ENCODE measurements at places on chromosomes 16 and 17.
A peak's percentile ranks its signal among the peaks of the same experiment; 100 is the strongest.

DNA sequence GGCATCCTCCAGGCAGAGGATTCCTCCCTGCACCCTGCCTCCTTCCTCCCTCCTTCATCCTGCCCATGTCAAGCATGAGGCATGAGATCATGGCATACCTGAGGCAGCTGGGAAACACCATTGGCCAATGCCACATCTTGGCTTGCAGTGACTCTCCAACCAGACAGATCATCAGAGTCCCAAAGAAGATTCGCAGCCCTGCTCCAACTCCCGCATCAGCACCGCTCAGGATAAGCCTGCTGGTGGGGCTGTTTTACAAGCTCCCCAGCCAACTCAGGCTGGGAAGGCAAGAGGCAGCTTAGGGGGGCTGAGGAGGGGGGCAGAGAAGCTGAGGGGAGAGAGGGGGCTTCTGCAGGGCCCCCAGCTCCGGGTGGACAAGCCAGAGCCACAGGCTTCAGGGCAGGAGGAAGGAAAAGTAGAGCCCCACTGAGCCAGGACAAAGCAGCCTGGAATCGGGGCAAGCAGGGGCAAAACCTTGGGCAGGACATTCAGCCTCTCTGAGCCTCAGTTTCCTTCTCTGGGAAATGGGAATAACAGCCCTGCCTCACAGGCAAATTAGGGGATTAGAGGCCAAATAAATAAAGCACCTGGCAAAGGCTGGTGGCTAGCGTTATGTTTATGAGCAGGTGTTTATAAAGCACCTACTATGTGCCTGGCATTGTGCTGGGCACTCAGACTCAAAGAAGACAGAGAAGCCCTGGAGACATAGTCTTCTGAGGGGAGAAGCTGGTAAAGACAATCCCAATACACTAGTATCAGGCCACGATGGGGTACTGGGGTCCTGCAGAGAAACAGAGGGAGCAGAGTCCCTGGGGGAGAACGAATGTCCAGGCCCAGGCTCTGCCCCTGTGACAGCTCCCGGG is 88.1 kb downstream of the GOSR1 start:
- H3K4me3 ChIP-seq, result no peak overlapping the region
- no peaks in the 10 kb centered on the region for H3K36me3 ChIP-seq
- DNase-seq, result no peak
- no peaks in the 10 kb centered on the region for H3K27me3 ChIP-seq
- no peaks in the 10 kb centered on the region for H3K4me1 ChIP-seq

DNA sequence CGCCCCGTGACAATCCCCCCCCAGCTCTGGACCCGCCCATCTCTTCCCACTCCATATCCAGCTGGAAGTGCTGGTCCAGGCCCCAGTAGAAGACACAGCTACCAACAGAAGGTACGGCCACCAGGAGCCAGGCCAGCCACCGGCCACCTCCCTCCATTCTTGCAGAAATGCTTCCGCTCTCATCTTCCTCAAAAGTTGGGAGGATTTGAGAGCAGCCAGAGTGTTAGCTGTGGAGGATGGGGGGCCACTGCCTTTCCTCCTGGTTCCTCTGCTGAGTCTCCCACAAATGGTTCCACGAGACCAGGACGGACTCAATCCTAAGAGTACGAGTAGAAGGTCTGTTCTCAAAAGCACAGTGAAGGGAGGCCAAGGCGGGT is 78.3 kb downstream of the GAS7 start:
- peaks cover 63% of the 10 kb centered on the region for H3K4me1 ChIP-seq
- peak overlapping the region; percentile 78 for H3K4me3 ChIP-seq
- DNase-seq, result no peak
- H3K36me3 ChIP-seq, result no peaks in the 10 kb centered on the region
- H3K27ac ChIP-seq, result peak overlapping the region; percentile 87

- peaks cover 15% of the 10 kb centered on the region for H3K4me1 ChIP-seq
- DNase-seq, result no peak
Observed at GRCh38 chr17:79990051-79990592, 45.5 kb downstream of the TBC1D16 start.

DNA sequence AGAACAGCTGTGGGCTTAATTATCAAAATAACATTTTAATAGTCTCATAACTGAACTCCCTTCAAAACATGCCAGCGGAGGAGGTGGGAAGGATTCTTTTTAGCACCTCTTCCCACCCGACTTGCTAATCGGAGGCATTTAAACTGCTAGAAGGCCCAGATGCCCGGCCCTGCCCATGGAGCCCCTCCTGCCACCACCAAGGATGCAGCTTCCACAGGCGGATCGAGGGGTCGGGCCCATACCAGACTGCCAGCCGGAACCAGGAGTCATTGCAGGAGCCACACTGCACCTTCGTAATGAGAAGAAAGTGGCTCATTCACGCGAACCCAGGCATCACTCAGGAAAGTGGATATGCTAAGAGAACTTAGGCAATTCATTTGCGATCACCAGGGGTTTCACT is 201.2 kb downstream of the C16orf78 start:
- DNase-seq, result no peak
- no peaks in the 10 kb centered on the region for H3K27me3 ChIP-seq
- H3K36me3 ChIP-seq, result no peaks in the 10 kb centered on the region
- H3K4me1 ChIP-seq, result no peaks in the 10 kb centered on the region
- peak overlapping the region; percentile 40 for H3K27ac ChIP-seq

- DNase-seq, result no peak
- peaks cover 49% of the 10 kb centered on the region for H3K27me3 ChIP-seq
- H3K36me3 ChIP-seq, result no peaks in the 10 kb centered on the region
- no peak overlapping the region for H3K4me3 ChIP-seq
- peaks cover 4% of the 10 kb centered on the region for H3K4me1 ChIP-seq
- no peak overlapping the region for H3K27ac ChIP-seq
Observed at GRCh38 chr17:5780476-5780875, 196.2 kb upstream of the NLRP1 start.

- no peak overlapping the region for H3K27ac ChIP-seq
- H3K27me3 ChIP-seq, result no peaks in the 10 kb centered on the region
- H3K4me3 ChIP-seq, result no peak overlapping the region
- no peaks in the 10 kb centered on the region for H3K4me1 ChIP-seq
- no peaks in the 10 kb centered on the region for H3K36me3 ChIP-seq
Observed at GRCh38 chr16:91484-91883, 13.5 kb downstream of the MPG start.

- H3K27ac ChIP-seq, result no peak overlapping the region
- H3K4me1 ChIP-seq, result no peaks in the 10 kb centered on the region
- H3K27me3 ChIP-seq, result no peaks in the 10 kb centered on the region
- H3K36me3 ChIP-seq, result no peaks in the 10 kb centered on the region
- peak; percentile 37 for DNase-seq
Observed at GRCh38 chr16:49639739-49640431, 216.0 kb downstream of the ZNF423 start.

DNA sequence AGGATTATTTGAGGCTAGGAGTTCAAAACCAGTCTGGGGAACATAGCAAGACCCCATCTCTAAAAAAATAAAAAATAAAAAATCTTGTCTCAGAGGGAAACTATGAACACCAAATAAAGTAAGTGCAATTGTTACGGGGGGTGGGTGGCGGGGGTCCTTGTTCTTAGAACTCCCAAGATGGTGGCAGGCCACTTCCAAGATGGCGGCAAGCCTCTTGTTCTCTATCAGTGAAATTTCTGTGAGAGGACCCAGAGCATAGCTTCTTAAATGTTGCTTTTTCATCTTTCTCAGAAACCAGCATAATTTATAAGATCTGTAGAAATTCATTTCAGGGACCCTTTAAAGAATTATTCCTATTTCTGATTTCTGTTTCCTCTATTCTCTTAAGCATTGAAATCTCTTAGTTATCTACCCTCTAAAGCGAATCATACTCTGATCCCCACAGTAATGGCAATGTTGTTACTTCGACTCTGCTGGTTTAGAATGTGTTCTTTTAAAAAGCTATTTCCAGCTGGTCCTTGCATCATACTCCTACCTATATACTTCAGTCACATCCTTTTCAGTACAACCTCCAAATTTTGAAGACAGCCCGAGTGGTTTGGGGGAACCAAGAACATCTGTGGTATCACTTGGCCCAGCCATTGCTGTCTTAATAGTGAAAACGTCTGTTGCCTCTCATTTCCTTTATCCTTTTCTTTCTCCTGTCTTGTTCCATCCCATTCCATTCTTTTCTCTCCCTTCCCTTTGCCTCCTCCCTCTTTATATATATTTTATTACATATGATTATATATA is 16.2 kb downstream of the RSPRY1 start:
- no peak for DNase-seq
- no peaks in the 10 kb centered on the region for H3K36me3 ChIP-seq
- H3K4me1 ChIP-seq, result peaks cover 14% of the 10 kb centered on the region
- no peak overlapping the region for H3K4me3 ChIP-seq

- H3K4me1 ChIP-seq, result peaks cover 54% of the 10 kb centered on the region
- peaks cover 2% of the 10 kb centered on the region for H3K27me3 ChIP-seq
- peak within 1 kb of the TSS; percentile 98 for H3K27ac ChIP-seq
- peak; percentile 77 for DNase-seq
- peak within 1 kb of the TSS; percentile 96 for H3K4me3 ChIP-seq
Observed at GRCh38 chr16:50368410-50369132, at the start of gene BRD7. TSS of gene BRD7 (minus strand) at chr16:50368988. CDS start at chr16:50368774, 214 bp downstream.

- no peaks in the 10 kb centered on the region for H3K4me1 ChIP-seq
- H3K36me3 ChIP-seq, result no peaks in the 10 kb centered on the region
- H3K4me3 ChIP-seq, result no peak overlapping the region
- DNase-seq, result no peak
- peaks cover 28% of the 10 kb centered on the region for H3K27me3 ChIP-seq
Observed at GRCh38 chr17:33262266-33263123, 30.6 kb downstream of the ASIC2 start.

DNA sequence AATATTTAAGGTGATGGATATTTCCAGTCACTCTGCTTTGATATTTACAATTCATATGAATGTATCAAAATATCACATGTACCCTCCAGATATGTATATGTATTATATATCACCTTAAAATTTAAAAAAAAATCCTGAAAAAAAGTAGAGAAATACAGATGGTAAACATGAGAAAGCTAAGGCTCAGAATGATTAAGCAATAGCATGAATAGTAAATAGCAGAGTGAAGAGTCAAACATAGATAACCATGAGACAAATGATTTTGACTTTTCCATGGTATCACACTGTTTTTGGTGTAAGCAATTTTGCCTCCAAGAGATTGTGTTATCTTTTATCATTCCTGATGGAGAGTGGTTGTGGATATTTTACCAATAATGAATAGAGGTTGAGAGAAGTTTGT is 868.8 kb downstream of the CDH11 start:
- no peaks in the 10 kb centered on the region for H3K4me1 ChIP-seq
- no peak for DNase-seq
- H3K27ac ChIP-seq, result no peak overlapping the region
- H3K27me3 ChIP-seq, result no peaks in the 10 kb centered on the region

DNA sequence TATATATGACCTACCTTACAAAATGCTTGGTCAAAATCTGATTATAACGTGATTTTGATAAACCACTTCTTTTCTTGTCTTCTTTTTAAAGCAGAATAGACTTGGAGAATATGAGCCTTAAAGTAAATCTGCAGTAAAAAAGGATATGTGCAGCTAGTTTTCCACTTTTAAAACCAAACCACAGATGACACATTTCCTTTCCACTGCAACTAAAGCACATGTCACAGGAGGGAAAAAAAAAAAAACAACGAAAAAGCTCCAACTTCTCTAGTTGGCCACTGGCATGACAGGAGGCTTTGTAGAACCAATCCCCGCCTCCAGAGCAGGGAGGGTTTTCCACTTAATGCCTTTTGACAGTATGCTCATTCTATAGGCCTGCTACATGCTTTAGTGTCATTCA is at the start of gene EVI2A:
EVI2A (minus strand) TSS at position 142 of the 400 bp plus-strand sequence. CDS start 2,609 bp downstream, outside the sequence.
- peak within 1 kb of the TSS; percentile 93 for H3K27ac ChIP-seq
- H3K36me3 ChIP-seq, result peaks cover 11% of the 10 kb centered on the region
- peaks cover 51% of the 10 kb centered on the region for H3K4me1 ChIP-seq
- H3K27me3 ChIP-seq, result no peaks in the 10 kb centered on the region
- peak; percentile 81 for DNase-seq

DNA sequence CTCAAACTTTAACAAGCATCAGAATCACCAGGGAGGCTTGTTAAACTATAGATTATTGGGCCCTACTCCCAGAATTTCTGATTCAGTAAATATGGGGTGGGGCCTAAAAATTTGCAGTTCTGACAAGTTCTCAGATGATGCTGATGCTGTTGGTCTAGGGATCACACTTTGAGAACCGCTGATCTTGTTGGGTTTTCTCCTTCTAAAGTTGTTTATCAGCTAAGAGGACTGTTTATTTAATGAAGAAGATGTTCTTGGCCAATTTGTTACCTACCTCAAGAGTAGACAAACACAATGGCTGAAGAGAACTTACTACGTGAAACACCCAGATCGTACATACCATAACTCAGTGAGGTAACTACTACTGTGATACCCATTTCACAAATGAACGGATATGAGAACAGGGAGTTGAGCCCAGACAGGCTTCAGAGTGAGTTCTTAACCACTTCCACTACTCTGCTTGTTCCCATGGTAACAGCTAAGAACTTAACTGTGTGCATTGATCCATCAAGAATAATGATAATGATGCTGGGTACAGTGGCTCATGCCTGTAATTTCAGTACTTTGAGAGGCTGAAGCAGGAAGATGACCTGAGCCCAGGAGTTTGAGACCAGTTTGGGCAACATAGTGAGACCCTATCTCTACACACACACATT is 85.3 kb upstream of the NSRP1 start:
- H3K4me1 ChIP-seq, result no peaks in the 10 kb centered on the region
- DNase-seq, result no peak
- no peaks in the 10 kb centered on the region for H3K36me3 ChIP-seq
- no peak overlapping the region for H3K27ac ChIP-seq
- H3K4me3 ChIP-seq, result no peak overlapping the region
- H3K27me3 ChIP-seq, result no peaks in the 10 kb centered on the region

- H3K27ac ChIP-seq, result no peak overlapping the region
- peak overlapping the region; percentile 65 for H3K4me3 ChIP-seq
- no peak for DNase-seq
- peaks cover 20% of the 10 kb centered on the region for H3K27me3 ChIP-seq
- H3K36me3 ChIP-seq, result no peaks in the 10 kb centered on the region
Observed at GRCh38 chr17:74430706-74431567, 951 bp upstream of the GPRC5C start.
